ENCODE measurements at places on chromosomes 3 and 15.
A peak's percentile ranks its signal among the peaks of the same experiment; 100 is the strongest.

- DNase-seq: no peak
Observed at GRCh38 chr3:141129049-141129448, 77.9 kb downstream of the SPSB4 start.

- no peak for DNase-seq
Observed at GRCh38 chr3:34207002-34207401, 408.6 kb downstream of the PDCD6IP start.

DNA sequence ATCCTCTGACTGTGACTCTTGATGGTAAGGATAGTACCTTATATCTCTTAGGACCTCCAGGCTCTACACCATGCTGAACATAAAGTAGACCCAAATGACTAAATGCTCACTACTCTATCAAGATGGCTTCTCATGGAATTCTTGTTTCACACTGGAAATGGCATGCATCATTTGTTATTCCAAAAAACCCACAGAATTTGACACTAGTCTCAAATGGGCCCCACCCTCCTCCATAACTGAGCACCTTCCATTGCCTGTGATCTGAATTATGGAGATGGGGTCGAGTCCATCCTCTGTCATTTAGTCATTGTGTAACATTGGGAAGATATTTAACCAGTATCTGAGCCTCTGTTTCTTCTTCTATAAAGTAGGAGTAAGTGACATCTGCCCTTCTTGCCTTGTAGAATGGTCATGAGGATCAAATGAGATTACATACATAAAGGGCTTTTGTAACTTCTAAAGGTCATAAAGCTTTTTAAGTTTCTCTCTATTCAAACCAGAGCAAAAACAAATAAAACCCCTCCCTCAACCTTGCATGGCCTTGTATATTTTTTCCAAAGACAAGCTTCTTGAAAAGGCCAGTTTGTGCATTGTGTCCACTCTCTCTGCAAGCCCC is 57.0 kb upstream of the PTX3 start:
- no peak for DNase-seq

DNA sequence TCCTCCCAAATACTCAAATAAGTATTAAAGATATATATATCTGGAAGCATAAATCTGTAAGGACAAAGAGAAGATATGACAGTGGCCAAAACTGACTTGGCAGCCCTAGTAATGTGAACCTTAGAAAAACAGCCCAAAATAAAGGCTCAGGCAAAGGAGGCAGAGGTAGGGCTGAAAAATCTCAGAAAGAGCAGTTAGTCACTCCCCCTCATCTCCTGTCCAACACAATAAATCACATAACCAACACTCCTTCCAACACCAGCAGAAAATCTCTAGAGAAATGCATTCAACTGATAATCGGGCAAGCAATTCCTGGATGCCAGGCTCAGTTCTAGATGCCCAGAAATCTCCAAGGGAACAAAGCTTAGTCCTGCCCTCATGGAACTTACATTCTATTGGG is 22.1 kb upstream of the CHRM5 start:
- no peak for DNase-seq

GRCh38 chr3:5489536-5489935 is 302.0 kb downstream of the EDEM1 start:
- DNase-seq: no peak

DNA sequence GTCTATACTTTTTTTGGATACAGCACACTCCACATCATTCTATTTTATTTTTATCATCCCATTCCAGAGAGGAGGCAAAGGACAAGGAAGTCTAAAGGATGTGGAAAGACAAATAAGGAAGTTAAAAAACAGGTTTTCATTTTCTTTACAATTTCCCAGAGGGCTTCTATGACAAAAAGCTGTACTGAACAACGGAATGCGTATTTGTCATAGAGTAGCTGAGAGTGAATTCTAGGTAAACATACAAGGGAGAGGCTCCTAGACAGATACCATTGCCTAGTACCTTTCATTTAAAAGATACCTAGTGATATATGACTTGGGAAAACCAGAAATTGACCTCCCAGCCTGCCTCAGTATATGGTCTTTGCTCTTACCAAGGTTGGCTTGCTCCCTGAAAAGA is 341.7 kb downstream of the FHIT start:
- no peak for DNase-seq

DNA sequence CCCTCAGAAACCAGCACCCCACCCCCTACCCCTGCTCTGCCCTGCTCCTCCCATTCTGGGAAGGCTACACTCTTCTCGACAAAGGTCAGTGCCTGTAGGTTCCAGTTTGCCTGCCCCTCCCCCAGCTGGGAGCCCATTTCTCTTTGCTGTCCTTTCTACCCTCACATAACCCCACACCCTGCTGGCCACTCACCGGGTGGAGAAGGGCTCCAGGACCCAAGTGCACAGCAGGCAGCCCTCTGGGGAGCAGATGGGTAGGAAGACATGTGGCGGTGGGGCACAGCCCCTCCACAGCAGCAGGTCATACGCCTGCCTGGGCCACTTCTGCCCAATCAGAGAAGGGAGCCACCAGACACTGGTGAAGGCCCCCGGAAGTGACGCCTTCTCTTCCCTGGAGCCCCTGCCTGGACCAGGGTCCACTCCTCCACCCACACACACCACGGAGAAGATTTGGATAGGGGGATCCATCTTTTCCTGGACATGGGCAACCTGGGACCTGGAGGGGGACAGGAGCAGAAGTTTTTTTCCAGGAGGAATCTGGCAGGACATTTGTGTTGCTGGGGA is at the start of gene THPO:
Gene THPO (minus strand): TSS at position 326 of the 564 bp plus-strand sequence. CDS start 1,948 bp downstream, outside the sequence.
- no peak for DNase-seq

DNA sequence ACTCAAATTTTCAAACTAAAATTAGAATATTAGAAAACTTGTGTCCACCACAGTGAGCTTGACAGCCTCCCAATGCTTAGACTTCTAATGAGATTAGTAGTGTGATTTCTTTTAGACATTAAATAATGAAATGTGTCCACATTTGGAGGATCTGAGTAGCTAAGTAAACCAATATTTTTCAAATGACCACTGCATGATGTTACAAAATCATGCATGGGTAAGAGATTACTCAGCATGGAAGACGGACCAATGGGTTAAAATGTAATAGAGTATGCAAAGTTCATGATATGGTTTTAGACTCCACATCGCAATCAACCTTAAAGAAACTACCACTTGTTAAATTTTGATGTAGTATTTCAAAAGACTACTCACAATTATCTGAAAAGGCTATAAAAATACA is 130.6 kb downstream of the IMPG2 start:
- no peak for DNase-seq

GRCh38 chr3:42189001-42189460 is 77.0 kb downstream of the CCK start:
- DNase-seq: no peak

DNA sequence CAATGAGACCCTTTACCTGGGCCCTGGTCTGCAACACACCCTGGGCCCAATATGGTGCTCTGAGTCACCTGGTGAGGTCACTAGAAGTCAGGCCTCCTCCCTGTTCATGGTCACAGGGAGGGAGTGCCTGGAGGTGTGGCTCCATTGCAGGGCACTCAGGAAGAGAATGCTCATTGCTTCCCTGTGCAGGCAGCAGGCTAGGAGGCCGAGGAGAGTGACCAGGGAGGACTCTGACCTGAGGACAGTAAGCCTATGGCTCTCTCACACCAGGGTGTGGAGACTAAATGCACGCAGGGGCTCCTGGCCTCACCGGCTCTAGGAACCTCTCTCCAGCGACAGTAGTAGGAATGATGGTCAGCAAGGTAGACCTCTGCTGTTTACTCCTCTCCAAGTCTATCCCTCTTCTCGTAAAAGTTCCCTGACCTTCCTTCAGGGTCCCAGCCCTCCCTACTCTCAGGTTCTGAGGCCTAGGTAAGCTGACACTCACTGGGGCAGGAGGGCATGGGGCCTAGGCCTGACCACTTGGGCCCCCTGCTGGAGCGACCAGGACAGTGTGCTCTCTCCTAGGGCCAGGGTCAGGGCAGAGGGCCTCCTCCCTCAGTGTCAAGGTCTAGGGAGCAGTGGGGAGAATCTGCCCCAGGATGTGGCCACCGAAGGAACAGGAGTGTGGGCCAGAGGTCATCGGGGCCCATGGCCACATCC is 9.6 kb upstream of the SLCO2A1 start:
- DNase-seq: no peak

DNA sequence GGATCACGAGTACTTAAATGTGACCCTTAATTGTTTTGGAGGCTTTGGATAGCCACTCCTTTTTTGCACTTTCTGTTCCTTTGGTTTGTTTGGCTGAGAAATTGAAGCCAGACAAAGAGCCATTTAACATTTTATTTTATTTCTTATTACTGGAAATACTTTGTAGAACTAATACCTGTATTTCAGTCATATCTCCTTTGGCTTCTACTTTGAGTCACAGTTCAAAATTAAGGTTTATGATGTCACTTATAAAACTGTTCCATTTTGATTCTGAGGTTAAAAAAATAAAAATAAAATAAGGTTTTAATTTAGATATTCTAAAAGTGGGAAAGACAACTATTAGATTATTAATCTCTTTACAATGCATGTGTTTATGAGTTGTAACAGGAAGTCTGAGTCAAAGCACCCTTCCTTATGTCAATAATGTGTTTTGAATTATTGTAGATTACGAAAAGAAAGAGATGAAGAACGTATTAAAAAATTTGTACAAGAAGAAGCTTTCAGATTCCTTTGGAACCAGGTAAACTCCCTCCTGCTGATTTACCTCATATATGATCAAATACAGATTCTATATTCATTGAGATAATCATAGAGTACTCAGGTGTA is 16.9 kb upstream of the NXPE3 start:
- DNase-seq: no peak

- DNase-seq: no peak
Observed at GRCh38 chr3:14685179-14685578, 10.2 kb downstream of the C3orf20 start.

DNA sequence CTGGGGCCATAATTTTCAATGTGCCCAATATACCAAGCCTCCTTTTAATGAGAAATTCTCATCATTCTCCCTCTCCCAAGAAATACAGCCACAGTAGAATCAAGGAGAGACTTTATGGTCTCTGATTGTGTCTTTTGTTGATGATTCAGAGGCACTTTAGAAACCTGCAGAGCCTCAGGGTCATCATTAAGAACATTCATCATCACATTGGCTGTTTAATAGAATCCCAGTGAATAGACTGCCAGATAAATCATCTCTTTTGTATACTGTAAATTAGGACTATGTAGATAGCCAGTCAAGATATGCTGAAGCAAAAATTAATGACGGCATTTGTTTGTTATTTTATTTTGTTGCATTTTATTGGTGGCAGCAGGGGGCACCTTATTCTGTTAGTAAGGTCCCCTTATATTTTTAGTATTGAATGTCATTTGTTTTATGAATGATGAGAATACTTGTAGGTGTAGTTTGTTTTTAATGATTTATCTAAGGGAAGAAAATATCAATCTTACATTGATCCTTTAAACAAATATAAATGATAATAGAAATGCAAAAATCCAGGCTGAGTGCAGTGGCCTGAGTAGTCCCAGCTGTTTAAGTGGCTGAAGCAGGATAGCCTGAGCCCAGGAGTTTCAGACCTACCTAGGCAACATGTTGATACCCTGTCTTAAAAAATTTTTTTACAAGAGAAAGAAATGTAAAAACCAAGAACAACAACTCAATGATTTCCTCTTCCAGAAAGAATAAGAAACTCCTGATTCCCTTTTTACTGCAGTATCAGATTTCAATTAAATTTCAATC is 138.8 kb downstream of the ZBBX start:
- peak; percentile 48 for DNase-seq

DNA sequence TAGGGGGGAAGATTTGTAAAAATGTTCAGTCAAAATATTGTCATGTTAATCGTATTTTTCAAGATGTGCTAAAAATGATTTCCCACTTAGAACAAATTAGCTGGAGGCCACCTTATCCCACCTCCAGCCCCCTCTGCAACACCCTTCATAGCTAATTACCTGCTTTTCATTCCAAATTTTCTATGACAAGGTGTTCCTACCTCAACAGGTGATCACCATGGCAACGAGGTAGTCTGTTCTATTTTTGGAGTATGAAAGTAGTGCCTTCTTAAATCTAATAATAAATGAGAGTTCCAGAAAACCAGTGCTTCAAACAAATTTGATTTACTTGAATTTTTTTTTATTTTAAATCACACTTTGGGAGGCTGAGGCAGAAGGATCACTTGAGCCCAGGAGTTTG is 149.8 kb downstream of the FNDC3B start:
- DNase-seq: no peak

GRCh38 chr15:63048776-63049665 is 6.5 kb downstream of the TPM1 start:
- peak; percentile 80 for DNase-seq

DNA sequence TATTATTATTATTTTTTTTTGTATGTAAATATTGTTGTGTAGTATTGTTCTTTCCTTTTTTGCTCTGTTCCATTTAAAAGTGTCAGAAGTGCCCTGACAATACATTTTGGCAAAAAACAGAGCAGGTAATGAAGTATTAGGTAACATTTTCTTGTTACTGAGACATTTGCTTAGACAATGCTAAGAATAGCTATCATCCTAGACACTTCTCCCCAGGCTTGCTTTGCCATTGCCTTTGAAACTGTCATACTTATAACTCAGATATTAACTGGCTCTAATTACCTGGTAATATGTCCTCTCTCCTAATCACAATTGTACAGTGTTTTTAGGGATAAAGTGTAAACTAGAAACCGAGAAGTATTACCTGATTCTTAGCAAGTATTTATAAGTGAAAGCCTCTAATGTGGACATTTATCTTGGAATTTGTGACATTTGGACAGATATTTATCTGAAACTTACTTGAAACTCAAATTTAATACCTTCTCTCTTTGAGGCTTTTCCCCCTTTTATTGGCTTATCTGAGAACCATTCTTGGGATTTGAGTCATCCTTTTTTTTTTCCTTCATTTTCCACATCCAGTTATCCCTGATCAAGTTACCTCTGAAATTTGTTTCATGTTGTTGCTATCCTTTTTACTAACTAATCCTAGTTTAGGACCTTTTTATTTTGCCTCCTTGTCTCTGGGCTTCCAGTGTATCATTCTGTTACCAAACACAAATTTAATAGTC is 13.1 kb downstream of the ARIH1 start:
- no peak for DNase-seq

DNA sequence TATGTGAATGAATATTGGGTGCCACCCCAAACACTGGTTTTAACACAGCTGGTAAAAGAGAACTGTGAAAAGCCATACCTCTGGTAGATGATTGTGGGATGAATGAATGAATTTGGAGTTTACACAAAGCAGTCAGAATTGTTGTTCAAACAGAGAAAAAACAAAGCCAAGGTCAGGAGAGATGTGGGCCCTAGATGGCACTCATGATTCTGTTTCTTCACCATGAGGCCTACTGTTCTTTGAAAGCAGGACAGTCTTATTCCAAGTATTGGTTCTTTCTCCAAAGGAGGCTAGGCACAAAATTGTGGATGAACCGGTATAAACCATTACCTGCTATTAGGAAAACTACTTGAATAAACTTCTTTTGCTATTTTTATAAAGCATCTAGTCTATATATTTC is 97.6 kb downstream of the SAMMSON start:
- no peak for DNase-seq

- DNase-seq: no peak
Observed at GRCh38 chr3:55458181-55458790, 28.8 kb downstream of the WNT5A start.

DNA sequence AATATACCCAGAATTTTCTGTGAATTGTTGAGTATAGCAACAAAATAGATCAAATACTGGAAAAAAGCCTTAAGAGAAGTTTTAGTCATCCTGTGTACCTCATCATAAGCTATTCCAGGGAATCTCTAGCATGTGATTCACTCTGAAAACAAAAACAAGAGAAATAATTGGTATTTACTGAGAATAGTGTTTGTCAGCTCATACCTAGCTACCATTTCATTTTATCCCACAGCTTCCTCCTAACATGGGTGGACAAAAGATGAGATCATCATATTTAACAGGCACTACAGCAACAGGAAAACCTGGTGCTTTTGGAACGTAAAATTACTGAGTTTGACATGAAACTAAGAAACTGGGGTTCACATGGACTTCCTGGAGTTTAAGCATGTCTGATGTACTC is 753.5 kb upstream of the NECTIN3 start:
- DNase-seq: no peak
